Fibroblast of mammary gland (primary cell): ENCODE measurements at places on chromosomes 5 and 9.
A peak's percentile ranks its signal among the peaks of the same experiment; 100 is the strongest.

DNA sequence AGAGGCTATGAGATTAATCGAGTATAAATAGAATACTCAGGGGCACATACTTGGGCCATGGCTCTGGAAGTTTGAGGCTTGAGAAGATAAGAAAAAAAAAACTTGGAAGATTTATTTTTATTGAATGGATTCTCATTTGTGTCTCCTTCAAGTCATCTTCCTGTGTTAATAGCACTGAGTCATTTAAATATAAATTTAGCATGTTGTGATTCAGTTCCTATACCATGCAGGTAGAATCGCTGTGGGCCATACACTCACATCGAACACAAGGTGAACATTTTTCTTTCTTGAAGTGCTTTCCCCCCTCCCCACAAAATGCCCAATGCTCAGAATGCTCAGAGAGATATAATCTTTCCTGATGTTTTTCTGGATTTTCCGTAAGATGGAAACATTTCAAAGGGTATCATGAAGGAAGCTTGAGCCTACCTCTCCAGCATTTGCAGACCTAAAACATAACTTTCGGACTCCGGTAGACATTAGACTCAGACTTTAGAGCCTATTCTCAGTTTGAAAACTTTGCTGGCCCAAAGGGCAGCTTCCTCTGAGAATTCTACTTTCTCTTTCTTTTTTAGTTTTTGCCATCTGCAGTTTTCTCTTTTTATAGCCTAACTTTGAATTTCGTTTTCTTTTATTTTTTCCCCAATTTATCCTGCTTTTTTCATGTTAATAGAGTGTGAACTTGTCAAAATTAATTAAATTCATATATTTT is 737.6 kb upstream of the NUDT12 start:
- no peak for DNase-seq

DNA sequence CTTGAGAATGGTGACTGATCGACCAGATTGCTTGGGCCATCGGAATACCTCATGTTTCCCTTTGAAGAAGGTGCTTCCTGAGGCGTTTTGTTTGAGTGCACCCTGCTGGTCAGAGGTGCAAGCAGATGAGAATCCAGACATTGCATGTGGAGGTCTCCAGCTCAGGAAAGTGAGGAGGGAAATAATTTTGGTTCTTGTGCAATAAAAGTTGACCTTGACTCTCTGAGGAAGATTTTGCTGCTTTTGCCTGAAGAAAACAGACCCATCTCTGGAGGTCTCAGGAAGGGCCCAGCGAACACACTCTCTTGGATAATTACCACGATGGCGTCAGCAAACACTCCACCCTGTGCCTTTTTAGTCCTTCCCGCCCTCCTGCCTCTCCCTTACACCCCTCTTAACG is 69.7 kb downstream of the GRAMD2B start:
- peak; percentile 44 for DNase-seq

DNA sequence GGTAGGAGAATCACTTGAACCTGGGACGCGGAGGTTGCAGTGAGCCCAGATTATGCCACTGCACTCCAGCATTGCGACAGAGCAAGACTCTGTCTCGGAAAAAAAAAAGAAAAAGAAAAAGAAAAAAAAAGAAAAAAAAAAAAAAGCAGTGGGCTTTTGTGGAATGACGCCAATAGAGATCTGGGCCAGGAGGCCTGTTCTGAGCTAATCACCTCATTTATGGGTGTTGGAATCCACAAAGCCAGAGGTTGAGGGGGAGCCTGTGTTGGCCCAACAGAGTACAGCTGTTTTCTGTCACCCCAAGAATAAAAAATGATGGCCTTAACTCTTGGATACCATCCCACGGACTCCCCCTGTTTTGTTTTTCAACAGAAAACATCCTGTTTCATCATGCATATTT is 18.5 kb downstream of the OSTF1 start:
- DNase-seq, result peak; percentile 31

- peak; percentile 79 for DNase-seq
Observed at GRCh38 chr9:34675048-34675714, 12.7 kb upstream of the CCL27 start.

DNA sequence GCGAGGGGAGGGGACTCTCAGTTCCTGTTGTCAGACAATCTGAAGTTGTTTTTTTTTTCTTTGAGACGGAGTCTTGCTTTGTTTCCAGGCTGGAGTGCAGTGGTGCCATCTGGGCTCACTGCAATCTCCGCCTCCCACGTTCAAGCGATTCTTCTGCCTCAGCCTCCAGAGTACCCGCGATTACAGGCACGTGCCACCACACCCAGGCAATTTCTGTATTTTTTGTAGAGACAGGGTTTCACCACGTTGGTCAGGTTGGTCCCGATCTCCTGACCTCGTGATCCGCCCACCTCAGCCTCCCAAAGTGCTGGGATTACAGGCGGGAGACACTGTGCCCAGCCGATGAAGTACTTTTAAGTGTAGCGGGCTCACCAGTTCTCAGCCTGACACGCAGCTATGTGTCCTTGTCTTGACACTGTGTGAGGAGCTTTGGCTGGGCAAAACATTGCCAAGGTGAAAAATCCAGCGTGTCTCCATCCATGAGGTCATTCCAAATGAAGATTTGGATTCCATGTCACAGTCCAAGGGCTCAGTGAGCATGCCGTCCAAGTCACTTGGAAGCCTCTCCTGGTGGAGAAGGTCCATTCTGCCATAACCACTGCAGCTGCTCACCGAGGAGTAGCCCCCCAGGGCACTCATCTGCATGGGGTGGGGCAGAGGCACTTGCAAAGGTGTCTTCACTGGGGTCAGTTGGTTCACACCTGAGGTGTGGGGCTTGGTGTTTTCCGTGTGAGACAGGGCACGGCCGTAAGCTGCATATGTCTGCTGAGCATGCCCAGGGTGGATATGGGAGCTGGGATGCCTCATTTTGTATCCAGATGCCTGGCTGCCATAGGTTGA is 32.0 kb downstream of the OR2V1 start:
- no peak for DNase-seq

GRCh38 chr9:1890201-1890600 is 124.9 kb upstream of the SMARCA2 start:
- no peak for DNase-seq

DNA sequence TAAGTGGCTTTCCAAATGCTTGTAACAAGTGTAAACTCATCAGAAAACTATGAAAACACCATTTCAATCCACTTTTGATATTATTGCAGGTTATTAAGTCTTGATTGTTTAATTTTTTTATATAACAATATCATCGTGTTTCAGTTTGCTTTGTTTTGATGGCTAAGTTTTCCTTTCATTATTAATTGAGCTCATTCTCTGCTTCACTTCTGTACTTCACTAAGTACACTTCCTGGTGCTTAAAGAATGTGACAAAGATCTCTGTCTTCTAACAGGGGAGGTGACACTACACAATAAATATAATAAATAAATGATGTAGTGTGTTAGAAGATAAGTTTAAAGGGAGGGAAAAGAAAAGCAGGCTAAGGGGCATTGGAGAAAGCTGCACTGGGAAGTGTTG is 13.0 kb upstream of the RAD23B start:
- no peak for DNase-seq

- DNase-seq, result no peak
Observed at GRCh38 chr9:33472171-33472880, 1.4 kb downstream of the NOL6 start.

- DNase-seq, result no peak
Observed at GRCh38 chr5:54159893-54160195, 150.5 kb downstream of the ARL15 start.

- no peak for DNase-seq
Observed at GRCh38 chr9:4538107-4538506, 47.8 kb downstream of the SLC1A1 start.

- DNase-seq, result no peak
Observed at GRCh38 chr5:1039210-1039548, 30.6 kb downstream of the NKD2 start.

- peak; percentile 78 for DNase-seq
Observed at GRCh38 chr5:88729084-88729828, 153.7 kb downstream of the MEF2C start.

DNA sequence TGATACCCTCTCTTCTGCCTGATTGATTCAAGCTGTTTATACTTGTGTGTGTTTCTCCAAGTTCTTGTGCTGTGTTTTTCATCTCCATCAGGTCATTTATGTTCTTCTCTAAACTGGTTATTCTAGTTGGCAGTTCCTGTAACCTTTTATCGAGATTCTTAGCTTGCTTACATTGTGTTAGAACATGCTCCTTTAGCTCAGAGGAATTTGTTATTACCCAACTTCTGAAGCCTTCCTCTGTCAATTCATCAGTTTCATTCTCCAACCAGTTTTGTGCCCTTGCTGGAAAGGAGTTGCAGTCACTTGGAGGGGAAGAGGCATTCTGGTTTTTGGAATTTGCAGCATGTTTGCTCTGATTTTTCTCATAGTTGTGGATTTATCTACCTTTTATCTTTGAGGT is 126.2 kb upstream of the FTMT start:
- DNase-seq, result no peak

GRCh38 chr9:137201205-137201868 is 796 bp upstream of the TPRN start:
- no peak for DNase-seq

GRCh38 chr9:128485414-128485855 is 19.1 kb upstream of the GLE1 start:
- DNase-seq, result no peak

GRCh38 chr5:160390787-160391696 is 8.8 kb downstream of the FAM200C start:
- peak; percentile 34 for DNase-seq

- DNase-seq, result no peak
Observed at GRCh38 chr9:101342595-101342994, 42.2 kb downstream of the BAAT start.

DNA sequence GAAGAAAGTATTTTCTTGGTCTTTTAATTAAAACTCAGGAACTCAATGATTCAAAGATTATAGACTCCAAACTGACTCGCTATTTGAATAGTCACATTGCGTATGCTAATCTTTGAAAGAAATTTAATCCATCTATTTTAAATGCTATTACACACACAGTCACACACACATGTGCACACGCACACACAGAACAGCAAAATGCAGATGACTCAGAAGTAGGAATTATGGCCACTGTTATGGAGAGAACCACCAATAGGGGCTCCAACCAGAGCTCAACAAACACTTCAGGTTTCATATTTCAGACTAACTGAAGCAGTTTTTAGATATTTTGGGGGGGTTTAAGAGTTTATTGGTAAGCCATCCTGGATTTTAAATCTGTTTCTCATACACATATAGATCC is 1917.9 kb downstream of the EFNA5 start:
- peak; percentile 8 for DNase-seq

- DNase-seq, result peak; percentile 38
Observed at GRCh38 chr9:84697509-84698114, 28.1 kb downstream of the NTRK2 start.

- peak; percentile 59 for DNase-seq
Observed at GRCh38 chr9:26131886-26132285, 453.6 kb upstream of the TUSC1 start.

GRCh38 chr9:91817106-91817492 is 132.9 kb downstream of the ROR2 start:
- no peak for DNase-seq

GRCh38 chr5:111077678-111078077 is 6.2 kb downstream of the TSLP start:
- DNase-seq, result no peak

DNA sequence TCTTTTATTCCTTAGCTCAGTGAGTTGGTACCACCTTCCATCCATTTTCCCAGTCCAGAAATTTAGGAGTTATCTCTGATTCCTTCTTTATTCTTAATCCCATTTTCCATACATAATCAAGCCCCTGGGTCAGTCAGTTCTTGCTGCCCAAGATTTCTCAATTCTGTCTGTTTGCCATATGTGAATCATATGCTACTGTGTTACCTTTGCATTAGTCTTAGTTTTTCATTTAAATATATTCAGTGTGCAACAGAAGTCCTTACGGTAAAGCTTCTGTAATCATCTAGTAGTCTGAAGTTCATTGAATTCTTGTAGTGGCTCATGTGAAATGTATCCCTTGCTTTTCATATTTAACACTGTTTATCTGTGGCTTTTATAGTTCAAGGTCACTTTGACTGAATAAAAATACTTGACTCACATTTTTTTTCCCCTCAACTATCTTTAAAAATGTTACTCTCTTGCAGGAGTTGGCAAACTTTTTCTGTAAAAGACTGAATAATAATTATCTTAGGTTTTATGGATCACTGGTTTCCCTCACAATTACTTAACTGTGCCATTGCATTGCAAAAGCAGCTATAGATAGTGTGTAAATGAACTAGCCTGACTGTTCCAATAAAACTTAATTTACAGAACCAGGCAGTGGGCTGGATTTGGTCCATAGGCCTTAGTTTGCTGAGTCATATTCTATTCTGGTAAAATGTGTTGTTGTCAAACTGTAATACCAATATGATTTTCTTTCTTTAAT is 6.9 kb downstream of the KIAA1958 start:
- peak; percentile 25 for DNase-seq

DNA sequence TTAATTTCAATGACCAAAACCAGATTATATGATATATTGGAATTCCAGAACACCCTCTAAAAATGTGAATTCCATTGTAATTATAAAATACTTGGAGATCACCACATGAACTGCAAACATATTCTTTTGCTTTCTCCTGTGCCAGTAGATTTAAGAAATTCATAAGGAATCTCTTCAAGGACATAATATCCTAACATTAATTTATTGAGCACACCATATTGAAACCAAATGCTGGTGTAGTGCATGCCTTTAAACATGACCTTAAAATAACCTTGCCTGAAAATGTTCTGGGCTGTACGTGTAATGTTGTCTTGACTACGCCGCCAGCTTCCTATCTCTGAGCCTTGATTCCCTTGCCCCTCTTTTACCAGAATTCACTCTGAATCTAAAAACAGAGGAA is 205.0 kb upstream of the ACTBL2 start:
- DNase-seq, result no peak

GRCh38 chr9:85940275-85940831 is 593 bp upstream of the NAA35 start:
- DNase-seq, result no peak

DNA sequence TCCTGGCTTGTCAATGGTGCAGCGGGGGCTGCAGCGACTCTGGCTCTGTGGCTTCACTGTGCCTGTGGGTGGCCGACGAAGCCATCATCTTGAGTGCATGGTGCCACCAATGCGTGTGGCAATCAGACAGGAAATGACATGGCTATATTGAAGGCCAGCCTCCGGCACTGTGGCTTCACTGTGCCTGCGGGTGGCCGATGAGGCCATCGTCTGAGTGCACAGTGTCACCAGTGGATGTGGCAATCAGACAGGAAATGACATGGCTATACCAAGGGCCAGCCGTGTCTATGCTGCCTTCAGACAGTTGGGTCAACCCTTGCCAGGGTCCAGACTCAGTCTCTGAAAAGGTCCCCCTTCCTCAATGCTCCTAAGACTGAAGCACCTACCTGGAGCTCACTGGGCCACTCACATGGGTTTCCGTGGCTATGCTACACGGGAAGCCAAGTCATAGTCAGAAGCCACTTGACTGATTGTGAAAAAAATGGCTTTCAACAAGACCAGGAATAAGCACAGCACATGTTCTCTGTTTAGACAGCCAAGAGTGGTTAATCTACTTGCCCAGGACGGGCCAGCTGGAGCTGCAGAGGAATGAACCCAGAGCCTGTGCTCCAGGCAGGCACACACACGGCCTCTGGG is 67.5 kb upstream of the S1PR3 start:
- DNase-seq, result no peak
